ENCODE measurements at places on chromosomes 2 and 18.

DNA sequence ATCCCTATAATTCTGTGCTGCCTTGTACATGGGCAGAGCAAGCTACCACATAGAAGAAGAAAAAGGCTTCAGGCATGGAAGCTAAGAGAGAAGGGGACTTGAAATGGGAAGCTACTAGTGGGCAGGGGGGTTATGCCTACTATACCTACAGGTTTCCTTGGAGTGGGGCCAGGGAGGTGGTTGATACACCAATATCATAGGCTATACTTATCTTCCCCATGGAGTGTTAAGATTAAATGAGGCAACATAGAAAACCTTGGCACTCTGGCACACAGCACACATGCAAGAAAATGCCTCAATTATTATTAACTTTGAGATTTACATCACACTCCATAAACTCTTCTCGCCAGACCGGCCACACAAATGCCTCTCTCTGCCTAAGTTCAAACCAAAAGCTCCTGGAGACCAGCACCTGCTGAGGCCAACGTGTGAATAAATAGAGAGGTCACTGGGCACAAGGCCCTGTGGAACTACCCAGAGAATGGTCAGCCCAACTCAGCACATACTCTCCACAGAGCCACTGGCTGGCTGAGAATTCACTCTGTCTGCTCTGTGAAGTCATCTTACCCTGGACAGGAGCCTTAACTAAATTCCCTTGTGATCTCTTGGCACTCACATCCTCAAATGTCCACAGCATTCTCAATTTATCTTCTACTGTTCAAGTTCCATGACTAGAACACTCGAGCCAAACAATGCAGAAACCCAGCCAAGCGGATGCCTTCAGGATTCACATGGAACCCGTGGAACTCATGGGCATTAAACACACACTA is 498.7 kb downstream of the BCL11A start:
- DNase-seq: no peak

DNA sequence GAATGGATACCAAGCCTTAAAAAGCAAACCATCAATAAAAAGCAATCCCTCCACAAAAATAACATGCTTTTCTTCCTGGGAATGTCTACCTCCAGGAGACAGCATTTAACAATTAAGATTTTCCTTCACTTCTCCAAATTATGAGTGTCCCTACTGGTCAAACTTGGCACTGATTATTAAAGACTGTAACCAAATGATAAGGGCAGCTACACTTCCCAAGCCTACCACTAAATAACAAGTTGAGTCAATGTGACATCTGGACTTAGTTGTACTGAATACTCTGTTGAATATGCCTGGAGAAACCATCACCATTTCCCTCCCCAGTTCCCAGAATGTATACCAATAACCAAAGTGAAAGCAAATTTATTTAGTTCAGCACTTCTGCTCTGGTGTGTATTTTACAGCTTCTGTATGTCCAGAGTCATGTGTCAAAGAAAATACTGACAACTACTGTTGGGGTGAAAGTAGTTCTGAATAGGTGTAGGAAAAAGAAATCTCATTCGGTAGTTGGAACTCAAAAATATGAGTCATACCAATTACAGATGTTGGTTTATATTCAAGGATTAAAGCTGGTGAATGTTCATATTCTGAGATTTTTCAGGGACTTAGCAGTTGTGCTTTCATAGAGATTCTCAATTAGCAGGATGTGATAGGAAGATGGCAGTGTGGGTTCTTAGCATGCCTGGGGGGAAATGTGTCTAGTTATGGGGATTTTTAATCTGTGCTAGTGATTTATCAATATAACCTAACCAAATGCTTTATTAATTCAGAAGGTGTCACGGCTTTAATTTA is 1291.6 kb upstream of the GYPC start:
- DNase-seq: no peak

DNA sequence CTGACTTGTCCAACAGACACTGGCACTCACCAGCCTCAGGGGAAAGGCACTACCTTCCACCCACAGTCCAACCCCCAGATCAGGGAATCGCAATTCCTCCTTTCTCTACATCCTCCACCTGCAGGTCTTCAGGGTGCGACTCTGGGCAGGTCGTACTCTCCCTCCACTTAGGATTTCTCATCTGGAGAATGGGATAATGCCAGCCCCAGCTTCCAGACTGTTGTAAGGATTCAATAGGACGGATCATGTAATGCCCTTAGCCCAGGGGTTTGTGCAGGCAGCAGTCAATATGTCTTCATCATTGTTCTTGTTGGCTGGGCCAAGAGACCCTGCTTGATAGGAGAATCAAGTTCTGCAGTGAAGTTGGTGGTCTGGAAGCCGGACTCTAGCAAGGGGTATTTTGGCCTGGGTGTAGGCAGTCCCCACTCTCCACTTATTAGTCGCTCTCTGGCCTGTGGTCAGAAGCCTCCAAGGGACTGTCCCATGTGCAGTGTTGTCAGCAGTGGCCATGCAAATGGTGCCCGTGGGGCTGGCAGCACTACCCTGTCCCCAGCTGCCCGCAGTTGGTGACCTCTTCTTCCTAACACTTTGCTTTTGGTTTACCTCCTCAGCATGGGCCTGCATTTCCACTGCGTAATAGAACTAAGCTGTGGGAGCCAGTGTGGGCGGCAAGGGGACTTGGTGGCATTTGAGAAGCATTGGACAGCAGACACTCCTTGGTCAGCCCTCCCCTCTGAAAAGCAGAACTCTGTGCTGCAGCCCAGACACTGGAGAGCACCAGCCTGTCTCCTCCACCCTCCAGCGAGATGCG is 172.4 kb upstream of the HS6ST1 start:
- no peak for DNase-seq

GRCh38 chr2:181738074-181738473 is 57.8 kb upstream of the NEUROD1 start:
- peak; percentile 57 for DNase-seq

- peak; percentile 50 for DNase-seq
These were observed 24.7 kb downstream of the CLUL1 start for GRCh38 chr18:621291-622043.

DNA sequence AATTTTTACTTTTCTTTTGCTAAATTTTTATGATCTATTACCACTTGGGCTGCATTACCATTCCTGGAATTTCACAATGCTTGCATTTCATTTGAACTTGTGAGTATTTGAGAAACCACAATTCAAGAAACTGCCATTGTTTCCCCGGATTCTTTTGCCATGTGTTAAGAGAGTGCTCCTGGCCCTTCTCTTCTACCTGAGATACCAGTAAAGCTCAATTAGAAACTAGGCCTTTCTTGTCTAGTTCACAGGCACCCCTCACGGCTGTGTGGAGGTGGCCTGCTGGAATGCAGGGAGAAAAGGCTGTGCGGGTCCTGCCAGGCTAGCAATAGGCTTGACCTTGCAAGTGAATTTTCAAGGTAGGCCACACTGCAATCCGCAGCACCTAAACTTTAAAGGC is 40.8 kb downstream of the ZEB2 start:
- DNase-seq: peak; percentile 80

- no peak for DNase-seq
These were observed 138.0 kb upstream of the ASB18 start for GRCh38 chr2:236402033-236402790.

DNA sequence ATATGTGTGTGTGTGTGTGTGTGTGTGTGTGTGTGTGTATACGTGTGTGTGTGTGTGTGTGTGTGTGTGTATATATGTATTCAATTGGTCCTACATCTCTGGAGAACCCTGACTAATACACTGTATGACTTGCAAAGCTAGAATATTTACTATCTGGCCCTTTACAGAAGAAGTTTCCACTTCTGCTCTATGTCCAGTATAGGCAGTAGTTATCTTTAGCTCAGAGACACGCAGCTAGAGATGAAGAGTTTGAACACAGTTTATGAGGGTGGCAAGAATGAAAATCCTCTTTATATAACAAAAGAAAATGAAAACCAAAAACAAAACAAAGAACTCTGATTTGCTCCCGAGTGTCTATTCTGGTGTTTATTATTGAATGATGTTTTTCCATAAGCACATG is 201.2 kb downstream of the ASB1 start:
- DNase-seq: no peak

GRCh38 chr2:241358470-241358869 is 2.4 kb downstream of the FARP2 start:
- DNase-seq: no peak

GRCh38 chr2:125979886-125980285 is 676.1 kb upstream of the GYPC start:
- no peak for DNase-seq

DNA sequence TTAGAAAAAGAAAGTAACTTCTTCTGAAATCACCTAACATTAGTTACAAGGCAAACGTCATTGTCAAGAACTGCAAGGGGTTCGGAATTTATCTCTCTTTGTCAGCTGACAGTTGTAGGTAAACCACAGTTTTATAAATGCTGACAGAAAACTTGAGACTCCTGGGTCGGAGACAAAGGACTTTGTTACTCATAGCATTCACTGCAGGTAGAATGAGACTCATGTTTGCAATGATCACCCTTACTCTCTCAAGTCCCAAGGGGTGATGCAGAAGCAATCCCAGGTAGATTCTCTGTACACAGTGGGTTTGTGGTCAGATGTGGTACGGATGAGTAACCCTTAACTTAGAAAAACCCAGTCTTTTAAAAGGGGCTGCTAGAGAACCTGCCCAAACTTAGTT is 757.8 kb downstream of the TRIB2 start:
- no peak for DNase-seq

GRCh38 chr2:221304916-221305315 is 267.2 kb downstream of the EPHA4 start:
- no peak for DNase-seq

DNA sequence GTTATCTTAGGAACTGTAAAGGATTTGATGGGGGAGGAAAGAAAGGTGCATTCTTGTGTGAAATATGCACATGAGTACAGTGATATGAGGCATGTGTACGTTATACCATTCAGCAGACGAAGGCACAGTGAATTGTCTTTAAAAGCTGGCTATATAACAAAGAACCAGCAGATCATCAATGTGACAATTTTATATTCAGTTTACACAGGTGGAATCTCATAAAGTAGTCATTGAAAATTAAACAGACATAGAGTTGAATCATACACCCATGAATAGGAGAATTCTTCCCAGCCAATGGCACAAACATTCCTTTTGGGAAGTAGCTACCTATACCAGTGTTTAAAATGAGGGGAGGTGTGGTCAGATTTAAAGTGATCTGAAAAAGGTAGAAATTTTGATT is 470.3 kb downstream of the DSC3 start:
- DNase-seq: no peak

Measured in choroid plexus epithelial cell (primary cell).